ENCODE measurements at places on chromosomes 2 and 18.

- no peak for DNase-seq
Observed at GRCh38 chr2:108967757-108968156, 21.3 kb downstream of the EDAR start.

DNA sequence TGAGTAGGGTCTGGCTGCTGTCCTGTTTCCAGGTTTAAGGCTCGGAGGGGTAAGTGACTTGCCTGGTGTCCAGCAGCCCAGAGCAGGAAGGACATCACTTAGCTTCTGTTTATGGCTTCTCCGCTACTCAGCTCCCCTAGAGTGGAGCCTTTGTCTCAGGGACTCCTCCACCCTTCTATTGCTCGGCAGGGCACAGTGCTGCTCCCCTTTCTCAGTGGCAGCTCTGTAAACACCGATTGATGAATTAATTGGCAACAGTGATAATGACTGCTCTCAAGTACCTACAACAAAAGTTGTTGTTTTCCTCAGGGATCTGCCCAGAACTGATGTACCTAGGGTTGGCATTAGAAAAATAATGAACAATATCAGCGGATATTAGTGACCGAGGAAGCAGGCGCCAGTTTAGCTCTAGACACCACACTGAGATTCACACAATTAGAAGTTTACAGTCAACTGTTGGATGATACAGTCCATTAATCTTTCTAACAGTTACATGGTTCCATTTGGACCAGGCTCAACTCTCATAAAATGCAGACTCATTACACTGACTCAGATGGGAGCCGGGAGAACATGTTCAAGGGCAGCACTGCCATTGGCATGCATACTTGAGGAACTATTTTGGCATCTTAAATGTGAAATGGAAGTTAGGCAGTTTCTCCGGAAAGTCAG lies 265.7 kb downstream of the MTX2 start:
- no peak for DNase-seq

DNA sequence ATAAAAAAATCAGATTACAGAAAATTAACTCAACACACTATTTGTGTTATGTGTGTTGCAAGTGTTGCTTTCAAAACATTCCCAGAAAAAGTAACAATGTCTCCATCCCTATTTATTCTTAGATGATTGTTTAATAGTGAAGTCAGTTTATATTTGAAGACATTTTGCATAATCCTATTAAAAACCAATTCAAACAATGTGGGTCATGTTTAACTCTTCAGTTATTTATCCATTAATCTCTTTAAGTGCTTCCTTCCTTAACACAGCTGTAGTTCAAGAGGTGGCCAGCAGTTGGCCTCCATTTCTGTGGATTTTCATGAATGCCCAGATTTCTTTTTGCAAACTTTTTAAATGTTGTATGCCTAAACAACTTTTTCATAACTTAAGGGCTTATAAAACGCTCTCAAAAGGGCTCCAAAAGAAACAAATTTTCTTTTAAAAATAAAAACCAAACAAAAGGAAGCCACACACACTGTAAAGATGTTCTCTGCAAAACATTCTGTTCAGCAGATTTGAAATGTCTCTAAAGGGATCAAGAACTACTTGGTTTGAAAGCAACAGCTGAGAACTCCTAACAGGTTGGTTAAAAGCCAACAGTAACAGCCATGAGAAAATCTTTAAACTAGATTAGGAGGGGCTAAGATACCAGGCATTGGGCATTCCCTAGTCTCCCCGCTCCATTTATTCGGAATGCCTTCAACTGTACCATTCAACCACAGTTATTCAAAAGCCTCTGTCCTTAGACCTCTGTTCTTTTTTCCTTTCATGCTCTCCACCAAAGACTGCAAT lies 71.5 kb downstream of the THADA start:
- DNase-seq: no peak

- no peak for DNase-seq
Observed at GRCh38 chr2:216415541-216415940, 3.3 kb downstream of the SMARCAL1 start.

- no peak for DNase-seq
Observed at GRCh38 chr2:75102011-75102410, 97.3 kb downstream of the TACR1 start.

GRCh38 chr2:240628808-240629618 lies 3.7 kb downstream of the GPR35 start:
- no peak for DNase-seq

DNA sequence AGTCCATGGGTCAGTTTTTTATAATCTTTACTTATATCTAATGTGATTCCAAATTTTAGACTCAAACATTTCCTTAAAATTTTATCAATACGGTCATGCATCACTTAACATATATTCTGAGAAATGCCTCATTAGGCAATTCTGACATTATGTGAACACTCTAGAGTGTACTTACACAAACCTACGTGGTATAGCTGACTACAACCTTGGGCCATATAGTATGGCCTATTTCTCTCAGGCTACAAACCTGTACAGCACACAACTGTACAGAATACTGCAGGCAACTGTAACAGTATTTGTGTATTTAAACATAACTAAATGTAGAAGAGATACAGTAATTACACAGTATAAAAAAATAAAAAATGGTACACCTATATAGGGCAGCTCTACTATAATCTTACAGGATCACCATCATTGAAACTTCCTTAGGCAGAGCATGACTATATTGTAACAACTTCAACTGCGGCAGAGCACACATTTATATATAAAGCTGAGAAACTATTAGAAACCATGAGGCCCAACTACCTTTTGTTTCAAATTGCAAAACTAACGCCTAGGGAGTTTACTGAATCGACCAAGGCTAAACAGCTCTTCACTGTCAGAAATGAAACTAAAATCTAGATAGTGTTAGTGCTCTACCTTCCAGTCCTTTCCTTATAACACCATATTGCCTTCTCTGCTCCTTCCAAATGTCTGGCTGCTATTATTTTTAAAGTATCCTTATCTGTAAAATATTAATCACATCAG lies 6.9 kb downstream of the YES1 start:
- no peak for DNase-seq

- no peak for DNase-seq
Observed at GRCh38 chr2:167103028-167103756, 214.9 kb downstream of the XIRP2 start.

GRCh38 chr2:225670111-225670974 lies 270.8 kb downstream of the NYAP2 start:
- DNase-seq: no peak

- no peak for DNase-seq
Observed at GRCh38 chr2:29991086-29991485, 69.7 kb upstream of the ALK start.

DNA sequence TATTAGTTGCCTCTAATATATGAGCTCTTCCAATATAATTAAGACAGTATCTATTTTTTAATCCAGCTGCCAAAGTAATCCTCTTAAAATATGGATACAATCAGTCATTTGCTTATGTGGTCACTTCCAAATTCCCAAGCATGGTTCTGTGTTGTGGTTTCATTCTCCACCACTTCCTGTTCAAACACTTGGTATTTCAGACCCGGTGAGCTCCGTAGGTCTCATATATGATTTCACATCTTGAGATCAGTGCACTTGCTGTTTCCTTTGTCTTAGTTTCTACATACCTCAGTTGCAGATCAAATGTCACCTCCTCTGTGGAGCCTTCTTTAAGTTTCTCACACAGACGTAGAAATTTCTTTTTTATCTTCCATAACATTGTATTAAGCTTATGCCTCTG lies 254.2 kb downstream of the KCNS3 start:
- DNase-seq: no peak

DNA sequence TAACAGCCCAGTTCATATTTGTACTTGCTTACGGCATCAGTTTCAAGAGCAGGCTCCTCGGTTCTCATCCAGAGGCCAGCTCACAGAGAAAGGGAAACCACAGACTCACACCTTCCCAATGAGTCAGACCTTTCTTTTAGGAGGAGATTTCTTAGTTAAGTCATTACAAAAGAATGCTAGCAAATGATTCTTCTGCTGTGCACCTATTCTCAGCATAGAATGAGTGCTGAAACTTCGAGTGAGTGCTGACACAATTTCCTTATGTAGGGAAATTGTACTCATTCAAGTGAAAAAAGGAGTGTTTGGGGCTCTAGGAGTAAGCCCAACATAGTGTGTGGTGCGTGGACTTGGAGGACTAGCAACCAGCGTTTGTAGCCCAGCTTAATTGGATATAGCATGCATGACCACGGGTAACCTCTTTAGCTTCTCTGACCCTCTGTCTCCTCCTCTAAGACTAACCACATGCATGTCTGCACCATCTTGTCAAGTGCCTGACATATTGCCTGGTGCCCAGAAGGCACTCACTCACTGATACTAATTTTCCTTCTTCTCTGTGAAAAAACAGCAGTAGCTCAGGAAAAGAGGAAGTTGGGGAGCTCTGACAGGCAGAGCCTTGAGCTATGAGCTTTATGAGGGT lies 87.0 kb downstream of the ALPK2 start:
- DNase-seq: peak; percentile 24

DNA sequence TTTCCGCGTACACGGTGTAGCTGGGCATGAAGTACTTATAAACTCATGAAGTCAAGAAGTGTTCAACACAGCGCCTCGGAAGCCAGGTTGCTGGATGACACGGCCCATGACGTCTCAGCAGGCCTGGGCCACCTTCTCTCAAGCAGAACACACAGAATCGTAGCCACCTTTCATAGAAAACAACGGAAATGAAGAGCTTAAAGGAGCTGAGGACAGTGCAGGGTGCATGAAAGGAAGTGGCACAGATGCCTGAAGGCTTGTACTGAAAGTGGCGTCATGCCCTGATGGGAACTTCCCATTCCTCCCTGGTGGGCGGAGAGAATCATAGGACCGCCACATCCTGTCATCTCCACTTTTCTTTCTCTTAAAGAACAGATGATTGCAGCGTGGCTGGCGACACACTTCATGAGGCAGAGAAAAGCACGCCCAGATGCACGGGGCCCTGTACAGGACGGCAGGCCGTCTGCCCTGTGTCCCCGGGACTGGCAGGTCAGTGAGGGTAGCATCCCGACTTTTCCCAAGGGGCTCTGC lies 31.1 kb downstream of the HDAC4 start:
- peak; percentile 65 for DNase-seq

DNA sequence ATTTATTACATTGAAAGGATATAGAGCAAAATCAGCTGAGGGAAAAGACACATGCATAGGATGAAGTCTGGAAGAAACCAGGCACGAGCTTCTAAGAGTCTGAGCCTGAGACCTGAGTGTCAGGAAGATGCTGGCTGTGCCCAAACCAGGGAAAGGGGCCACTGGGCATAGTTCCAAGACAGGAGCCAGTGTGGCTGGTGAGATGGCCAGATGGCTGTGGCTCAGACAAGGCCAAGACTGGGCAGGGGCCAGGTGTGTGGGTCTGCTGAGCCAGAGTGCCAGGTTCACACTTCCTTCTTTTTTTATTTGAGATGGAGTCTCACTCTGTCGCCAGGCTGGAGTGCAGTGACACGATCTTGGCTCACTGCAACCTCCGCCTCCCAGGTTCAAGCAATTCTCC lies 95.5 kb upstream of the ATG16L1 start:
- DNase-seq: no peak

DNA sequence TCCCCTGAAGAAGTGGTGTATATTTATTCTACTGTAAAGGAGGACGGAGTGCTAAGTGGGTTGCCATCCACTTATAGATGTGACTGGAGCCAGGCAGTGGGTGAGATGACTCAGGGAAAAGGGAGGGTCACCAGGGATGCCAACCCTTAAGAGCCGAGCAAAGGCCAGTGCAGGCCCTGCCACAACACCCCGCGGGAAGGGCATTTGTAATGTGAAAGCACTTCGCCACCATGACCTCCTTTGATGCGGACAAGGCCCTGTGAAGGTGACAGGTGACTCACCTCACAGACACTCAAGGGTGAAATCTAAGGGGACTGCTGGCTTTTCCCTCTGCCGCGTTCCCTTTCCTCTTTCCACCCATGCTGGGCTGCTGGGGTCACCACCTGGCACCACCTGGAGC lies 50.2 kb upstream of the MRPL33 start:
- DNase-seq: no peak

- DNase-seq: no peak
Observed at GRCh38 chr18:12585218-12585617, 72.7 kb downstream of the SPIRE1 start.
